ENCODE measurements at places on chromosomes 1 and 21.
A peak's percentile ranks its signal among the peaks of the same experiment; 100 is the strongest.

GRCh38 chr1:33399375-33399774 lies 31.5 kb downstream of the PHC2 start:
- DNase-seq = no peak

- DNase-seq = peak; percentile 85
Measured at GRCh38 chr1:36099681-36100341, 11.1 kb downstream of the ADPRS start.

- DNase-seq = peak; percentile 31
Measured at GRCh38 chr1:226549937-226550671, 1.5 kb downstream of the STUM start.

GRCh38 chr1:75785320-75785982 lies 605 bp upstream of the RABGGTB start:
- no peak for DNase-seq

DNA sequence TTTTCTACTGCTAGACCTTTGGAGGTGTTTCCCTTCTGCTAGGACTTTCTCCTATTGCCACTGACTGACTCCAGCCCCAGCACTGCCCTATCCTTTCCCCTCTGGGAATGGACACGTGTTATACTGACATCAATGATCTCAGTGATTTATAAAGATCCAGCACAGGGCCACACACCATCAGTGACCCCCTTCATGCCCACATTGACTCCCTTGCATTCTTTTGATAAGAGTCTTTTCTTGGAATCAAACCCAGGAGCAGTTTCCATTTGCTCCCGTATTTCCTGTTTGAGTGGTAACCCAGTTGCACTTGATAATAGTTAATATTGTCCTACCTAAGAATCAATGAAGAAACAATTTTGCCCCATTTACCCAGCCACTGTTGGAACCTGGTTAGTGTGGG lies 501.0 kb upstream of the USP24 start:
- DNase-seq = no peak

DNA sequence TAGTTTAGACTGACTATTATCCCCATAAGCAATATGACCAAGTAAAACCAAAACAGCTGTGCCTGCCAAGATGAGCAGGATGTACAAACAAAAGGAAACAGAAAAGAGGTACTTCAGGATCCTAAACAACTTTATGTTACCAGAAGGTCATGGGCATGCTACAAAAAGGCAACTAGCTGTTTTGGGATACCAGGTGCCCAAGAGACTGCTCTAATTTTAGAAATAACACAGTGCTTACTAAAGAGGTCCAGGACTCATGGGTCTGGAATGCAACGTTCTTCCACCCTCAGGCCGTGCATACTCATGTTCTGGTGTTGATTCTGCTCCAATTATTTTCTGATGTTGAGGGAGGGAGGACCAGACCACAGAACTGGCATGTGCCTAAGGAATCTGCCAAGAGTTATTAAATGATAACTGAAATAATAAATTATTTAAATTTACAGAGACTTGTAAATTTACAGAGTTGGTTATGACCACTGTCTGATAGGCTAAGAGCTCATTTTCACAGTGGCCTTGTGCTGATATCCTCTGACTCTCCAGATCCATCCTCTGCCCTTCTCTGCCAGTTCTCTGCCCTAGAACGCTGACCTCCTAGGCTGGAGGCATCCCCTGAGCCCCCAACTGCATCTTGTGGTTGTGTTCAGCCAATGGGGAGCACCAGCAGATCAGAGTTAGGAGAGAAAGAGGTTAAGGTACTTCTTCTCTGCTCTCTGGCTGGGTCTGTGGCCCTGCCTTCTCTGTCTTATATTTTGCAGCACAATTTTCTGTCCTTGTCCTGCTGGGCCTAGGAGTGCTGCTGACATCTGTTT lies 37.7 kb upstream of the BCL10 start:
- DNase-seq = no peak

DNA sequence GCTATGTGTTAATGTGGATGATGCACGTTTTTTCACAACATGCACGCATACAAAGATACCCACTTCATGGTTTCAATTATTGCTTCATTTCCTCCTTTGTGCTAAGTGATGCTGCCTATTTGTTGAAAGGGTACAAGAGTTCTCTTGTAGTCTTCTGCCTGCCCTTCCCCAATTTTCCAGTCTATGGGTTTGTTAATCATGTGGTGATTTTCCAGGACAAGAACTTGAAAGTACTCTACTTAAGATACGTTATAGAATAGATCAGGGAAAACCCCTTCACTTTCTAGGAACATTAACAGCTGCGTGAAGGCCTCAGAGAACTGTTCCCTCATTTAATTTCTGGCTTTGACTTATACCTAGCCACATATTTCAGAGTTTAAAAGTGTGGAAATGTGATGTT lies 52.1 kb upstream of the SLC44A3 start:
- DNase-seq = no peak

DNA sequence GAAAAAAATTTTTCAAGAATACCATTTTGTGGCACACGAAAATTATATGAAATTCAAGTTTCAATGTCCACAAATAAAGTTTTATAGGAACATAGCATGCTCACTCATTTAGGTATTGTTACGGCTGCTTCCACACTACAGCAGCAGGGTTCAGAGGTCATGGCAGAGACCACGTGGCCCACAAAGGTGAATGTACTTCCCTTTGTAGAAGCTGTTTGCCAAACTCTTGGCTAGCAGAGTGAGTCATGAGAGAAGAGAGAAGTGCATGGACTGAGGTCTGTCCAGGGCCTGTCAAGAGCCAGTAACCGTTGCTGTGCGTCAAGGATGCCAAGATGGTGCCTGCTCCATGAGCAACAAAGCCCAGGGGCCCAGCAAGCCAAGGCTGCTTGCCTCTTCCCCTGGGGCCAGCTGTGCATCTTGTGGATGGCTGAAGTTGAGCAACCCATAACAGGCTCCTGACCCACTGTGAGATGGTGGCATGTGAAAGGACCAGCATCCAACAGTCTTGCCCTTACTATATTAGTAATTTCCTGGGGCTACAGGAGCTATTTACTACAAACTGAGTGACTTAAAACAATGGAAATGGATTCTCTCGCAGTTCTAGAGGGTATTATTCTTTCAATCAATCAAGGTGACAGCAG lies 64.8 kb upstream of the ATP5PO start:
- no peak for DNase-seq

DNA sequence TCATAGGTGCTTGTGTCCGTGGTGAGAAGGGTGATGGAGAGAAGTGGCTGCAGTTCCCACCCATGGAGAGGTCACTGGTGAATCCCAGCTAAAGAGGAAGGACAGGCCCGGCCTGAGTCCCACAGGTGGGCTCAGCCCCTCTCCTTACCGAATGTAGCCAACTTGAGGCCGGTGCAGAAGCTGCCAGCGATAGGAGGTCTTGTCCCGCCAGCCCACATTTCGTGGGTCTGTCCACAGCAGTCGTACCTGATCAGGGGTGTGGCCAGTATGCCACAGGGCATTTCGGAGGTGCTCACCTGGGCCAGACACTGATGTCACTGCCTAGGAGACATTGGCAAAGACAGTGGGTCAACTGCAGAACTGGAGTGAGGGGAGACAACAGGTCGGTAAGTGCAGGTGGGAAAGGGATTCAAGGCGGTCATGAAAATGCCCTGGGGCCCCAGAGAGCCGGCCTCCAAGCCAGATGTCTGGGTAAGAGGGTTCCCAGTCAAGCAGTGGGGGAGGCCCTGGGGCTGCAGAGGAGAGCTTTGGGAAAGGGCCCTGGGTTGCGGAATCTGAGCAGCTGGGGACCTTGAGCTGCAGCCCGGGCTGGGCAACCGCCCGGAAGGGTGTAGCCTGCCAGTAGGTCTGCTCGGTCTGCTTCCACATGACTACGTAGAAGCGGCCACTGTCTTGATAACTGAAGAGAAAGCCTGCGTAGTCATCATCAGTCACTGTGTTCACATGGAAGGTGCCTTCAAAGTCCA lies 10.6 kb downstream of the THBS3 start:
- no peak for DNase-seq

GRCh38 chr1:2644171-2644570 lies 11.4 kb upstream of the MMEL1 start:
- DNase-seq = no peak

DNA sequence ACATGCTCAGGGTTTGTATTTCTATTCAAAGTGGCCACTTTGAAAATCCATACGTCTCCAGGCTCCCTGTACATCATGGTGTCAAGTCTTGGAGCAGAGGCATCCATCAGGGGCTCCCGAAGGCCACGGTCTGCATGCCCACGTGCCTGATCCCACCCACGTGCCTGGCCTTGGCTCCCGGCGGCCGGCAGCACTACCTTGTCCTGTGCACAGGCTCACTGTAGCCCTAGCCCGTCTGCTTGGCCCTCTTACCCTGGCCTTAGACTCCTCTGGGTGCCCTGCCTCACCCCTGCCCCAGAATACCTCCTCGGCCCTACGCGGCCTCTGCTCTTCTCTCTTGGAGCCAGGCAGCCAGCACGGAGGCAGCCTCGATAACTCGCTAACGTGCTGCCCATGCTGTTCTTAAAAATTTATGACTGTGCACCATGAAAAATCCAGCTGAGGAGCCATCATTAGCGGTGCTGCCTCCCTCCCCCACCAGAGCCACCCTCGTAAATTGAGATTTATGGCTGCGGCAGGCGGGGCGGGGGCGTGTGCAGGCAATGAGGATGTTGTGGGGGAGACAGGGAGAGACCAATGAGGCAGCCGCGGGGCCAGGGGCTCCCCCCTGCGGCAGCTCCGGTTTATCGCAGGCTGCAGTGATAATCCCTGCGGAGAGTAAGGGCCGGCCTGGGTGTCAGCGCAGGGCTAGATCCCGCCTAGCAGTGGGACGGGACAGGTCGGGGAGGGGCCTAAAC lies 24.6 kb downstream of the DMAP1 start:
- peak; percentile 31 for DNase-seq

DNA sequence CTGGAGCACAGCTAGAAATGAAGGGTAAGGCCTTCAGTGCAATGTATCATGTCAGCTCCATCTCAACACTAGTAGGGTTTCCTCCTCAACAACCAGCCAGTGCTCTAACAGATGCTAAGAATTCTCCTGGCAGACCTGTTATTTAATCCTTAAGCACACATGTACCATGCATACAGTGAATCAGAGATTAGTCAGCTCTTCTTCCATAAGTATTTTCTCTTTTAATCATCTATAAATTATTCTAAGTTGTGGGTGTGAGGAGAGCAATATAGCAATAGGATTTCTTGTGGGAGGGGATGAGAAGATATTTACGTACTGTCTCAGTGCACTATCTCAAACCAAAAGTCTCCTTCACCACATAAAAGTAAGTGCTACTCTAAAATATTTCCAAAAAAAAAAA lies 95.3 kb downstream of the COP1 start:
- DNase-seq = no peak

GRCh38 chr1:187409341-187409740 lies 580.6 kb downstream of the PLA2G4A start:
- no peak for DNase-seq

GRCh38 chr1:13714851-13715250 lies 14.9 kb downstream of the PRDM2 start:
- no peak for DNase-seq

- no peak for DNase-seq
Measured at GRCh38 chr1:102851616-102852015, 256.7 kb downstream of the COL11A1 start.

- no peak for DNase-seq
Measured at GRCh38 chr1:59004755-59005154, 220.9 kb upstream of the JUN start.

GRCh38 chr1:228867108-228867950 lies 132.1 kb downstream of the RHOU start:
- DNase-seq = no peak

DNA sequence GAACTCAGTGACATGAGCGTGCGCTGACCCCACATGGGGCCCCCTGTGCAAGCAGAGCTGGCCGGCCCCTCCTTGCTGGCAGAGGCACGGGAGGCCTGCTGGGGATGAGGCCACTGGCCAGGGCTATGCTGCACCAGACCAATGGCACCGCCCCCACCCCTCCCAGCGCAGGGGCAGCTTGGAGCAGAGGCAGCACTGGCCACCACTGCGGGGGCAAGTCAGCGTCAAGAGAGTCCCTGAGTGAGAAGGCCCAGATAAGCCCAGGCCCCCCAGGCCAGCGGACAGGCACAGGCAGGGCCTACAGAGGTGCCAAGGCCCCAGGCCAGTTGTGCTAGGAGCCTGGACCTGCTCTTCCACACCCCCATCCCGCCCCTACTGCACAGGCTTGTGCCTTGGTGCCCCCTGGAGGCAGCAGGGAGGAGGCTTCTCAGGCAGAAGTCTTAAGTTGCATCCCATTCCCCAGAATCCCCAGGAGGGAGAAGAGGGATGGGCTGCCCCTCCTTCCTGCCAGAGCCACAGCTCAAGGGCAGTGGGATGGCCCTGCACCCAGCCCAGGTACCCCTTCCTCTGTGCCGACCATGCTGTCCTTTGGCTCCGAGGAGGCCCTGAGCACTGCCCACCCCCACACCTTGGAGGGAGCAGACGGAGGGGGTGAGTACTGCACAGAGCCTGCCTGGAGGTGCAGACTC lies 35.8 kb downstream of the EPHX1 start:
- peak; percentile 40 for DNase-seq

GRCh38 chr1:82722608-82723007 lies 921.9 kb downstream of the ADGRL2 start:
- DNase-seq = no peak

DNA sequence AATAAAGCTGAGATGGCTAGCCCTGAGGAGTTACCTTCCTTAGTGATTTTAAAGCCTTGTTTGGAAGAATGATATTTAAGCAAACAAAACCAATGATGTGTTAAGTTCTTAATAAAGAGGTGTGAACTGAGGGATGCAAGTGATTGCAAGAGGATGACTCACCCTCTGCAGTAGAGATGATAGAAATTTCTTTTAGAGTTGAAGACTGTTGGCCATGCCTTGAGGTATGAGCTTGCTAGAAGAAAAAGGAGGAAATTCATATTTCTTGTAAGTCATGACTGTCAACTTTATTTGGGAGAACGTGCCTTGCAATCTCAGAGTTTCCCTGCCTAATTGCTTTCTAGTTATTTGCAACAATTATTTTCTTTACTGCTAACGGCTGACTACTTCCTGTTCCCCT lies 94.7 kb downstream of the PLA2G4A start:
- DNase-seq = no peak

- DNase-seq = no peak
Measured at GRCh38 chr21:14259747-14260146, 43.8 kb downstream of the RBM11 start.

DNA sequence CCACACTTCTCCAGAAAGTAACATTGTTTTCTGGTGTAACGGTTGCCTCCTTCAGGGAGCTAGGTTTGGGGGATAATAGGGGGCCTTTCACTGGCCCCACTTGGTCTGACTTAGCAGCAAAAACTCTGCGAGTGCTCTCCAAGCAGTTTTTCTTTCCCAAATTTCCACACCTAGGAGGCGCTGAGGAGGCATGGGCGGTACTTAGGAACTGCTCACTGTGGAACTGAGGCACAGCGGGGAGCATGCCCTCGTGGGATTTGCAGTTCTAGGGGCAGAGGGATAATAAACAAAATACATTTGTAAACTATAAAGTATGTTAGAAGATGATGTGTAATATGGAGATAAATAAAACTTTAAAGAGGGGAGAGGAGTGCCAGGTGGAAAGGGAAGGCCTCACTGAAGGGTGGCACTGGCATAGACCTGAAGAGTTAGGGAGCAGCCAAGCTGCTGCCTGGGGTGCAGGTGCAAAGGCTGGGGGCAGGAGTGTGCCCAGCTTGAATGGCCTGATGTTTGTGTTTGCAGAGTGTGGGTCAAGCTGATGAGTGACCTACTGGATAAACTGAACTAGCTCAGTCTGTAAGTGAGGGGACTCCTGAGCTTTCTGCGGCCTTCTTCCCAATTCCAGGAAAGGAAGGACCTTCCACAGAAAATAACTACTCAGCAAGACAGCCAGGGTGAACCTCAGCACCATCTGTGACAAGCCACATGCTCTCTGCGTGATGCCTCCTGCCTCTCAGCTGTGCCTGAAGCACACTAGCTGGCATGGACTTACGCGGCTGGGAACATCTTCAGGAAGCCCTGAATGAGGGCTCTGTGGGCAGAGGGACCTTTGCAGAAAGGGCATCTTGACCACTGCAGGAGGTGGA lies 1.9 kb downstream of the EPHX1 start:
- DNase-seq = no peak
